ENCODE measurements at places on chromosomes 7 and 10.

DNA sequence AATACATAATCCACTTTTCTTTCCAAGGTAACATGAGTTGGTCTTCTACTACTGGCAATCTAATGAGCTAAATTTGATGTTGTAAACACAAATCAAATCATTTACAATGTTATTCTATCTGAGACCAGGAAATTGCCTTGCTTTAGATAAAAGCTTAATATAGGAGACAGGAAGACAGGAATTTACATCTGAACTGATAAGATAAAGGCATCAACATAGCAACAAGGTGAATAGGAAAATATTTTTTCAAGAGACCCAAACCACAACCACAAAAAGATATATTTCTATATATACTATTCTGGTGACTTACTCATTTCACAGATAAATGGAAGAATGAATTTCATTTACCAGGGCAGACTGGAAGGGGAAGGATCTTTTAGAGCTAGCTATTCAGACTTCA lies 46.3 kb upstream of the CALCR start:
- no peak for DNase-seq

- DNase-seq: no peak
Measured at GRCh38 chr10:21347043-21347784, 178.3 kb downstream of the SKIDA1 start.

DNA sequence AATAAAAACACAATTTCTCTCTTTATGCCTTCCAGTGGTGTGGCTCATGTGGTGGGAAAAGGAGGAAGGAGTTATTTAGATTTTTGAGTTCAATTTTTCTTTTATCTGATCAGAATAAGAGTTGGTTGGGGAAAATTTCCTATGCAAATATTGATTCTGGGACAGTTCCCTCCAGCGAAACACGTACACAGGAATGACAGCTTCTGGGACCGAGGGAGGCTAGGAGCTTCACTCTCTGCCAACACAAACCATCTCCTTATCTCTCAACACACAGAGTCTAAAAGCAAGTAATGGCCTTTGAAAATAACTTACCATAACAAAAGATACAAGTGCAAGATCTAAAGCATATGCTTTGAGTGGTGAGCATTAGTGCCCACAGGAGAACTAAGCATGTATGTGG lies 122.7 kb downstream of the RAPGEF5 start:
- DNase-seq: no peak

DNA sequence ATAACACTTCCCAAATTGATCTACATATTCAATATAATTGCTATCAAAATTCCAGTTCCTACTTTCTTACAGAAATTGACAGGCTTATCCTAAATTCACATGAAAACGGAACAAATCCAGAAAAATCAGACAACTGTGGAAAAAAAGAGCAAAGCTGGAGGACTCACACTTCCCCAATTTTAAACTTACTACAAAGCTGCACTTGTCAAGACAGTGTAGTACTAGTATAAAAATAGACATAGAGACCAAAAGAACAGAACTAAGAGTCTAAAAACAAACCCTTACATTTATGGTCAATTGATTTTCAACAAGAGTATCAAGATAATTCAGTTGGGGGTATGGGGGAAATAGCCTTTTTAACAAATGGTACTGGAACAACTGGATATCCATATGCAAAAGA lies 27.5 kb downstream of the LMBR1 start:
- DNase-seq: no peak

- no peak for DNase-seq
Measured at GRCh38 chr7:68015978-68016532, 1019.4 kb downstream of the TYW1 start.

GRCh38 chr7:108584211-108584610 lies 14.5 kb downstream of the DNAJB9 start:
- DNase-seq: no peak

- DNase-seq: no peak
Measured at GRCh38 chr7:84508606-84509005, 314.0 kb upstream of the SEMA3A start.

Measured in stimulated activated CD8-positive, alpha-beta memory T cell treated with anti-CD3 and anti-CD28 coated beads, Interleukin-15, amount 100 ng/mL, for 24 hours (primary cell).